ENCODE measurements at places on chromosomes 16 and 17.

GRCh38 chr16:1997494-1998359, 8.0 kb downstream of the SYNGR3 start:
- no peak for DNase-seq

- DNase-seq = no peak
Observed at GRCh38 chr16:754656-755055, 5.9 kb upstream of the MSLN start.

GRCh38 chr16:85151603-85152413, 39.5 kb upstream of the CIBAR2 start:
- no peak for DNase-seq

GRCh38 chr16:10877472-10877946, 507 bp downstream of the CIITA start:
- no peak for DNase-seq

- DNase-seq = no peak
Observed at GRCh38 chr16:79072517-79072916, 528.0 kb downstream of the MAF start.

- DNase-seq = no peak
Observed at GRCh38 chr16:75272097-75272551, 20.7 kb upstream of the BCAR1 start.

DNA sequence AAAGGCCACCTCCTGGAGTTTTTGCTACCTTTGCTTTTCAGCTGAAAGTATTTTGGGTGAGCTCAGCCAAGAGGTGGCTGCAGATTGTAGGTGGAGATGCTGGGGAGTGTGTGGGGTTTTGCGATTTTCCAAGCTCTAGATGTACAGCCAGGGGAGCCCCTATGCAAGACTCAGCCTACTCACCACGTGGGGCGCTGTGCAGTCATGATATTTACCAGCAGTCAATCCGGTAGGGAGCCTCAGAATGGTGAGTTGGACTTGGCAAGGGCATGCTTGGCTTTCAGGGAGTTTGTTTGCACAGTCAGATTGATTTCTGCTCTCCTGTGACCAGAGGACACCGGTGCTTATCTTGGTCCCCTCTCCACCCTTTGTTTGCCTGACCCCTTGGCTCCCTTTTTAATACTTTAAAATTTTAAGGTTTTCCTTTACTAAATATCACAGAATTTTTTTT, 175.3 kb downstream of the UTP18 start:
- no peak for DNase-seq

DNA sequence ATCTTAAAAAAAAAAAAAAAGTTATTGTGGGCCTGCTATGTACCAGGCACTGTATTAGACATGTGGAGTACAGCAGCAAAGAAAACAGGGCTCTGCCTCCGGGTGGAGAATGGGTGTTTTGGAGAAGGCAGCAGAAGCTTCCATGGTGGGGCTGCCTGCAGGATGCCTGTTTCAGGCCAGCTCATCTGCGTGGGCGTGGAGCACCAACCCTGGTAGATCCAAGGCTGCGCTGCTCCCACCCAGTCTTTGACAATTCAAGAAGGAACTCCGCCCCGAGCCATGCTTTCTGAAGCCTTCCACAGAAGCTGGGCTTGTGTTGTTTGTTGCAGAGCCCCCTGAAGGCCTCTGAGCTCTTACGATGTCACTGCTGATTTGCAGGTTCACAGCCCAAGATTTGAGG, 23.2 kb upstream of the CACNG1 start:
- DNase-seq = no peak

DNA sequence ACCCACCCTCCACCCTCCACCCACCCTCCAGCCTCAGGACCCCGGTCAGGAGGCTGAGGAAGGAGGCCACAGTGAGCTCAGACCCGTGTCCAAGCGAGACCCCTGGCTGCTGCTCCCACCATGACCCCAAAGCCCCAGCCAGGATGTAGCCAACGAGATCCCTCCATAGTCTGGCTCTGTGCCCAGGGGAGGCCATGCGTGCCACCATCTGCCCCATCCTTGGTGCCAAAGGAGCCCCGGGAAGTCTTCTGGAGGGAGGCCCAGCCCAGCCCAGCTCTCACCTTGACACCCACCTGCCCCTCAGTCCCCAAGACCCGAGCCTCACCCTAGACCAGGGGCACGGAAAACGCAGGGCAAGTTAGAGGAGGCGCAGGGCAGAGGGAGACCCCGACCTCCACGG, 34.2 kb downstream of the PIEZO1 start:
- no peak for DNase-seq

GRCh38 chr17:47882695-47883588, 13.1 kb upstream of the SP2 start:
- no peak for DNase-seq

DNA sequence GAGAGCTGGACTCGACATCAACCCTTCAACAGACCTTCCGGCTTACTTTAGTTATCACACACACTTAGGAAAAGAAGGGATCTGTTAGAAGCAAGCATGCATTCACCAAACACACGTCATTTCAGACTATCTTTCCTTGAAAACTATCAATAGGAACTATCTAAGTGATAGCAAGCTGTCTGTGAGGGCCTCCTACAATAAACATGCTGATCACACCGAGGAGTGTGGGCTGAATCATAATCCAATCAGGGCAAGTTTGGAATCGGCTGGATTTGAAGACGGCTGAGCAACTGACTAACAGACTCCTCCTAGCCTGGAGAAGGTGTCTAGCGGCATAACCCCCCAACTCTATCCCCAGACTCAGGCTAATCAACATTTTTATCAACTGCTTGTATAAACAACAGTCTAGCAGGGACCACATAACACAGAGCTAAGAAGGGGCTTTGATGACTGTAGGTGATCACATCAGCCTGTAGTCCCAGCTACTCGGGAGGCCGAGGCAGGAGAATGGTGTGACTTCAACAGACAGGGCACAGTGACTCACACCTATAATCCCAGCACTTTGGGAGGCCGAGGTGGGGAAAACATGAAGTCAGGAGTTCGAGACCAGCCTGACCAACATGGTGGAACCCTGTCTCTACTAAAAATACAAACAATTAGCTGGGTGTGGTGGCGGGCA, 14.1 kb downstream of the NXN start:
- no peak for DNase-seq

DNA sequence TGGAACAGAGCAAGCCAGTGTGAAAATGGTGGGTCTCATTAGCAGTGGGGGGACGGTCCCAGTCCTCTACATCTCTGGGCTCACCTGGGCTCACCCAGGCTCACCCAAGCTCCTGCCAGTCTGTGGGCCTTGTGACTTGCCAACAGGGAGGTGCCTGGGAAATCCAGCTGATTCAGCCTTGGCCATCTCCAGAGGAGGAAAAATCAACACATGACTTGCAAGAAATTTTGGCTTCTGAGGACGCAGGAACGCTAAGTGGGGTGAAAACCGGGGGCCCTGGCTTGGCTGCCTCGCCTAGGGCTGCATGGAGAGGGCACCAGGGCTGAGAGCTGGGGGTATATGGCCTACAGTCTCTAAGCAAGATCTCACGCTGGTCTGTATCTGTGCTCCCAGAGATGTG, 47.7 kb downstream of the VAC14 start:
- no peak for DNase-seq

GRCh38 chr17:45288825-45289224, 26.9 kb upstream of the SPATA32 start:
- no peak for DNase-seq

DNA sequence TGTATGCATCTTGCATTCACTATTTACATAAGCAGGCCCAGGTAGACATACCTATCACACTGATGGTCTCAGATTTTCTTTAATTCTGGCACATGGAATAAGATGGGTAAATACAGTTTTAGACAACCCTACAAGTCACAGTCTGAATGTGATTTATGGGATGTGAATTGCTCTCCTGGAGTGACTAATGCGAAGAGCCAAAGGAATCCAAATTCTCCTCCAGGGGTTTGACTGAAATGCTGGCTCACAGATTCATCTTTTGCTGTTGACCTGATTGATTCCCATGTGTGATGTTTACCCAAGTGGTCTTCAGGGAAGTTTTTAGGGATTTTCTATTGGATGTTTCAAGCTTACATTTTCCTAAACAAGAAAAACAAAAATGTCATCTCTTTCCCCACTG, 277.9 kb upstream of the MON1B start:
- DNase-seq = no peak

GRCh38 chr16:68081861-68082628, 3.1 kb upstream of the NFATC3 start:
- DNase-seq = no peak

DNA sequence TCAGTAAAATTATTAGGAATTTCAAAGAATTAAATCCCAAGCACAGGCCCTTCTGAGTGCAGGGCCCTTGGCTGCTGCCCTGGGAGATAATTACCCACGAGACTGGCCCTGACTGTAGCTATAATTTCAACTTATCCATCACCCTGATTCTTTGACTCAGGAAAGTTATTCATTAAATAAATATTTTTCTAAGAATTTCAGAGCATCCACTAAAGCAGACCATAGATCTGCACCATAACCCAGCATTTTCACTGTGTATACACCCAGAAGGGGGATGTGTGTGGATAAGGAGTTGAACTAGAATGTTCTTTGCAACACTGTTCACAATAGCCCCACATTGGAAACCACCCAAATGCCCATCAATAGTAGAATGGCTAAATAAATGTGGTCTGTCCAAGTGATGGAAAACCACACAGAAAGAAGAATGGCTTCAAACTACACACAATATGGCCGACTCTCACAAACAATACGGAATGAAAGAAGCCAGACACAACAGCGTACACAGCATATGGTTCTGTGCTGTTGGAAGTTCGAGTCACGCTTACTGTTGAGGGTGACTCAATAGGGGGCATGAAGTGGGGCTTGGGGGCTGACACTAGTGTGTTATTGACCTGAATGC, 33.9 kb upstream of the MEAK7 start:
- DNase-seq = no peak

DNA sequence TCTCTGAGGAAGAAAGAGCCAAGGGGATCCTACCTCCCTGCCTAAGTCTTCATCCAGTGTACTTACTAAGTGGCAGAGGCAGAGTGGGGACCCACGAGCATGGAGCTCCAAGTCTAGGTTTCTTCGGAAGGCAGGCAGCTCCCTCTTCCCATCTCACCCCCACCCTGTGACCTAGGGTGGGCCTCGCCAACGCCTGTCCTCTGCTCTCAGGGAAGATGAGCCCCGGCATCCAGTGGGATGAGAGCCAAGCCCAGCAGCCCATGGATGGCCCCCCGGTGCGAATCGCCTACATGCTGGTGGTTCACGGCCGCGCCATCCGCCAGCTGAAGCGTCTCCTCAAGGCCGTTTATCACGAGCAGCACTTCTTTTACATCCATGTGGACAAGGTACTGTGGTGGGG, 8.3 kb downstream of the XYLT2 start:
- no peak for DNase-seq

DNA sequence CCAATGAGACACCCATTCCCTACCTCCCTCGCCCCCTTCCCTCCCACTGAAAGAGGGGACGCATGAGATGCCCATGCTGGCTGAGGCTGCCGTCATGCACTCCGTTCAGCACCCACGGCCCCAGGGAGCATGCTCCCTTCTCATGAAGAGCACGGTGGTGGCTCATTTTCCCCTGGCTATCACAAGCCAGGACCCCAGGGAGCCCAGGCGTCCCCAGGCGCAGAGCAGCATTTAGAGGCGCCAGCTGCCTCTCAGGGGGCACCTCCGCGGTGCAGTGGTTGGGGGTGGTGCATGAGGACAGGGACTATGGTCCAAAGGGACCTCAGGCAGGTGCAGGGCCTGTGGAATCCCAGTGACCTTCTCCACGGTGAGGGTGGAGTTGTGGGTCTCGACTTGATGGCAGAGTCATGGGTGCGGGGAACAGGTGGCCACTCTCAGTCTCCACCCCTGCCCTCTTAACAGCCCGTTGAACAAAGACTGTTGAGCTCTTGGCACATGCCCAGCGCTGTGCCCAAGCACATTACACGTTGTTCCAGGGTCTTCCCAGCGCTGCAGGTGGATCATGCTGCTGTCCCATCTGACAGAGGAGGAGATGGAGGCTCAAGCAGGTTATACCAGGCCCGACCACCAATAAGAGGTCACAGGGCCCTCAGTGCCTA, 13.6 kb downstream of the KIF19 start:
- no peak for DNase-seq

GRCh38 chr17:42709561-42709960, 27.2 kb downstream of the CNTNAP1 start:
- no peak for DNase-seq

- DNase-seq = no peak
Observed at GRCh38 chr17:45127548-45128300, 4.6 kb downstream of the PLCD3 start.

GRCh38 chr17:8068736-8069586, 18.6 kb downstream of the ALOX12B start:
- no peak for DNase-seq

DNA sequence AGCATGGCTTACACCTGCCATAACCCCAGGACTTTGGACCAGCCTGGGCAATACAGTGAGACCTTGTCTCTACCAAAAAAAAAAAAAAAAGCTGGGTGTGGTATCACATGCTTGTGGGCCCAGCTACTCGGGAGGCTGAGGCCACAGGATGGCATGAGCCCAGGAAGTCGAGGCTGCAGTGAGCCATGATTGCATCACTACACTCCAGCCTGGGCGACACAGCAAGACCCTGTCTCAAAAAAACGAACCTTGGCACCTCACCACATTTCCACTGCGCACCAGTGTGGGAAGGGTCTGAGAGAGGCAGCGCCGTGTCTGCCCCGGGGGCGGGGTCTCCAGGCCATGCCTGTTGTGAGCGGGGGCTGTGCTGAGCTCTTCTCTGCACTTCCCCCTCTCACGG, 6.3 kb downstream of the ACSF3 start:
- peak; percentile 80 for DNase-seq

DNA sequence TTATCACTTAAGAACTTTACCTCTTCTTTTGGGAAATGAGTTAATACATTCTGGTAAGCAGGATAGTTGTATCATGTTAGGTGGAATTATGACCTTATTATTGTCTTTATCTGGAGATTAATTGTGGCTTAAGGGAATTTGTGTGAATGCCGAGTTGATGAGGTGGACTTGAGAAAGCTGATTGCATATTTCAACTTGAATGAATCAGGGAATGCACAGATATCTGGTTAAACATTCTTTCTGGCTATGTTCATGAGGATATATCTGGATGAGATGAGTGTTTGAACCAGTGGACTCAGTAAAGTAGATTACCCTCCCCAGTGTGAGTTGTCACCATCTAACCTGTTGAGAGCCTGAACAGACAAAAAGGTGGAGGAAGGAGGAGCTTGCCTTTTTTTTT, 326.1 kb upstream of the GOT2 start:
- DNase-seq = no peak

DNA sequence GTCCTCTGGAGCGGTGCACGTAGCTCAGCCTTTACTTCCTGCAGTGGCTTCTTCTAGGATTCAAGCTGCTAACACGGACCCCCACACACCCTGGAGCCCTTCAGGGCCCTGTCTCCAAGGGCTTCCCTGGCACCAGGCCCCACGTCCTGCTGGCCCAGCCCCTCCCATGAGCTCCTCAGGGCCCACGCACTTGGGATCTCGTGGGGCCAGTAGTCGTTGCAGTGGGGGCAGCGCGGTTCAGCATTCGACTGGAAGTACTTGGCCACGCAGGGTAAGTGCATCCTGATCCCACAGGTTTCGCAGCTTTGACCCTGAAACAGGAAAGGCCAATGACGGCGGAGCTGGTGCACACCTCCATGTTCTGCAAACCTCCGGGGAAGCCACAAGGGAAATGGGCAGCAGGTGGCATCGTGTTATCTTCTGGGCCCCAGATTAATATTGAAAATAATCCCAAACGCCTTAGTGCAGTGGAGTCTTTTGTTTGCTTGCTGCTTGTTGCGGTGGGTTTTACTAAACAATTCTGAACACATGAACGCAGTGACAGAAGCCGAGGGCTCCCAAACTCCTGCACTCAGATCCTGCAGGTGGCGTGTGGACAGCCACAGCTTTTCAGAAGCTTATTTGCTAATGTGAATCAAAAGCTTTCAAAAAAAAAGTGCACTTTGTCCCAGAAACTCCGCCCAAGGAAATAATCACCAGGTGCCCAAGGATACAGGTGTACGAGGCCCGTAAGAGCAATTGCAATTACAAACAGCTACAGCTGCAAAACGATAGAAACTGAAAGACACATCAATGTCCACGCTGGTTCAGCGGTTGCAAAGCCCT, 22.4 kb downstream of the KDM8 start:
- no peak for DNase-seq

Measured in T-helper 1 cell (primary cell).